ENCODE measurements at places on chromosomes 7 and 10.

GRCh38 chr10:101244321-101245050 is 15.2 kb upstream of the LBX1 start:
- no peak for DNase-seq

GRCh38 chr7:25060487-25061055 is 64.5 kb downstream of the CYCS start:
- no peak for DNase-seq

DNA sequence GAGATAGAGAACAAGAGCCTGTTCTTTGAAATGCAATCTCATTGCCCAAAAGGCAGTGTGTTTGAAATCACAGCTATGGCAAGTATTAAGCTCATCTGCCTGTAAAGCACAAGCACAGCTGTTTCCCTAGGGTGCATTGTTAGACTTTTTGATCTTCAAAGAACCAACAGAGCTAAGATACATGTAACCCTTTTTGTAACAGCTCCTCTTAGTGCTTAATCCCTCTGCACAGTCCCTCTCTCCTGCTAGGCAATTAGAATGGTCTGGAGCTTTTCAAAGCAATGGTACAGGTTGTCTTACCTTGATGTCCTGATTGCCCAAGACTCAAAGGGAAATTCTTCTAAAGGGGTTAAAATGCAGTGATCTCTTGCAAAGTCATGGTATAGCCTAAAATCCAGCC is 249.6 kb upstream of the CHRM2 start:
- no peak for DNase-seq

DNA sequence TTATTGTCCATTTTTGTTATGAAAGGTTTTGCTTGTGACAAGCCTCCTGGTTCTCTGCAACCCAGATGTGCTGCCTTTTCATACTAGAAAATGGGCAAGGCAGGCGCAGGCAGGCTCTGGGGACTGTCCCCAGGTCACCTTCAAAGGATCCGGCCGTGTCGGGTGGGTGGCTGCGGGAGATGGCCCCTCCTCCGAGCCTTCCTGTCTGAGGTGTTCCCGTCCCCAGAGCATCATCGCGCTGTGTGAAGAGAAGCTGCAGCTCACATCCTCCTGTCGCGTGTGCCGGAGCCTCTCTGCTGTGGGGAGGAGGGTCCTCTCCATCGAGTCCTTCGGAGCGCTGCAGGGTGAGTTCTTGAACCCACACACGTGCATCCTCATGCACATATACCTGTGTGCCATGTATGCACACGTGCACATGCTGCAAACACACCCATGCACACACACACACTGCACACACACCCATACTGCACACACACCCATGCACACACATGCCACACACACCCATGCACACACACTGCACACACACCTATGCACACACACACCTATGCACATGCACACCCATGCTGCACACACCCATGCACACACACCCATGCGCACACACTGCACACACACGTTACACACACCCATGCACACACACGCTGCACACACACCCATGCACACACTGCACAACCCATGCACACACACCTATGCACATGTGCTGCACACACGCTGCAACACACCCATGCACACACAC is 23.8 kb downstream of the KNDC1 start:
- DNase-seq, result no peak

DNA sequence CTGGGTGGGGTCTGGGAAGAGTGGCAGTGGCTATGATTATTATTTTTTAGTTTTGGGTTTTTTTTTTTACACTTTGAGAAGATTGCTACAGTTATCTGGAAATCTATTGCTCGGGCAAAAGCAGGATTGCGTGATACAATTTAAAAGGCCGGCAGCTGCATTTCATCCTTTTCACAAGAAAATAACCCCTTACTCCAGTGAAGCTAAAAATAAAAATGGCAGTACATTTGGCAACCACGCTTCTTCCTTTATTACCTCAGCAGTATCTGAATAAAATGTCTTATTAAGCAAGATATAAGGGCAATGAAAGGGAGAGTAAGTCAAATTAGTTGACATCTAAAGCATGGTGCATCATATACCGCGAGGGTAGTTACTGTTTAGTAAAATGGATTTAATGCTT is 496.8 kb downstream of the LRMDA start:
- DNase-seq, result no peak

GRCh38 chr7:148567524-148567923 is 23.0 kb upstream of the C7orf33 start:
- DNase-seq, result no peak

- no peak for DNase-seq
Observed at GRCh38 chr7:140084972-140085371, 22.2 kb upstream of the PARP12 start.

GRCh38 chr10:68876246-68877138 is 24.6 kb upstream of the DDX50 start:
- no peak for DNase-seq

GRCh38 chr7:106599343-106599698 is 61.6 kb downstream of the CCDC71L start:
- DNase-seq, result no peak

GRCh38 chr10:96452494-96453153 is 61.1 kb downstream of the TLL2 start:
- DNase-seq, result no peak

- no peak for DNase-seq
Observed at GRCh38 chr10:35058134-35058533, 32.0 kb downstream of the CUL2 start.

All from activated naive CD4-positive, alpha-beta T cell (primary cell).